ENCODE measurements at places on chromosomes 3 and 15.
A peak's percentile ranks its signal among the peaks of the same experiment; 100 is the strongest.

GRCh38 chr3:59321881-59322540 is 272.2 kb upstream of the CFAP20DC start:
- DNase-seq: no peak

DNA sequence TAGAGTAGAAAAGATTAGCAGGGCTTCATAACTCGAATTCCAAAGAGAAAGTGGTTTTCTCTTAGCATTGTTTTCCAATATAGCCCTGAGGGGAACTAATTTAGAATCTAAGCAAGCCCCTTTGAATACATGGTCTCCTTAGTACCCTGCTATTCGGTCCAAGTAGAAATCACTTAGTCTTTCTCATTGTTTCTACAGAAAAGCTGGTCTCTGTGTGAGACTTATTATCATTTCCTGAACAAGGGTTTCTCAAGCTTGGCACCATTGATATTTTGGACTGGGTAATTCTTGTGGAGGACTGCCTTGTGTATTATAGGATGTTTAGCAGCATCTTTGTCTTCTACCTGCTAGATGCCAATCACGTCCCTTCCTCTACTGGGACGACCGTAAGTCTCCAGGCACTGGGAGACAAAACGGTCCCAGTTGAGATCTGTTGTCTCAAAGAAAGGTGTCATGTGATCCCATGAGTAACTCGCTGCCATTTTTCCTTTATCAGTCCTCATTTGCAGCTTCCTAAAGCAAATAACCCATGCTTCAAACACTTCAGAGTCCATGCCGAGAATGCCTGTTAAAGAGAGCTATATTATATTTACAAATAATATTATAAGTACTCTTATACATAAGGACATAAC is 230.7 kb upstream of the SLCO3A1 start:
- DNase-seq: no peak

DNA sequence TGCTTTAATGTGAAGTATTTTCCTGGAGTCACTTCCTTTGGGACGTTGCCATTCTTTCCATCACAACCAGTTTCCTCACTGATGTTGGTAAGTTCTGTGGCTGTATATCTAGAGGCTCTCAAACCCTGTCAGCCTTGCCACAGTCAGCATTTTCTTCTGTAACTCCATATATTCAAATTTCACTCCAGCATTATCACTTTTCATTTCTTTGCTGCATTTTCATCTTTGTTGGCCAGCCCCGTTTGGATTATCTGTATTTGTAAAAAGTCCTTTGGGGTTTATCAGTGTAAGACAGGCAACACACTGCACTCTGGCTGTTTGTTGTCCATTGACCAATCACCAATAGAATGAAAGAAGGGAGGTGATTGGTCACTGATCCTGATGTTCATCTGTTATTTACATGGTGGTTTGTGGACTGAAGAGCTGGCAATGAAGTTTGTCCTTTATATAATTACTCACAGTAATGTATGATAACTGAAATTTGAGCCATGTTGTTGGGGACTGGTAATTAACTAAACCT is 20.3 kb downstream of the GMPS start:
- DNase-seq: no peak

DNA sequence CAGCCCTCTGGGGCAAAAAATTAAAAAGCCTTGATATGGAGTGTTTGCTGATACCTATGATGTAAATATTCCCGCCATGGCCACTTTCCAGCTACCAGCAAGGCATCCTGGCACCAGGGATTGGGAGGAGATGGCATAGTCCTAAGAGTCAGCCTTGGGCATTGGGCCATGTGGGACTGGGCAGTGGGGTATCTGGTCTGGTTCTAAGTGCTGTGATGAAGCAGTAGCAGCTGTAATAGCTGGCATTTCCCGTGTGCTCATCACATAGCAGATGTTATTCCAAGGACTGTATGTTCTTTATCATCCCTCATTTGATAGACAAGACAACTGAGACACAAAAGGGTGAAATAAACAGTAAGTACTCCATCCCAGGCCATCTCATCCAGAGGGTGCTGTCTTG is 6.9 kb upstream of the SACM1L start:
- DNase-seq: no peak

- no peak for DNase-seq
Observed at GRCh38 chr3:115834068-115834467, 210.8 kb downstream of the GAP43 start.

GRCh38 chr3:47652142-47652541 is 73.5 kb upstream of the CSPG5 start:
- DNase-seq: peak; percentile 33

DNA sequence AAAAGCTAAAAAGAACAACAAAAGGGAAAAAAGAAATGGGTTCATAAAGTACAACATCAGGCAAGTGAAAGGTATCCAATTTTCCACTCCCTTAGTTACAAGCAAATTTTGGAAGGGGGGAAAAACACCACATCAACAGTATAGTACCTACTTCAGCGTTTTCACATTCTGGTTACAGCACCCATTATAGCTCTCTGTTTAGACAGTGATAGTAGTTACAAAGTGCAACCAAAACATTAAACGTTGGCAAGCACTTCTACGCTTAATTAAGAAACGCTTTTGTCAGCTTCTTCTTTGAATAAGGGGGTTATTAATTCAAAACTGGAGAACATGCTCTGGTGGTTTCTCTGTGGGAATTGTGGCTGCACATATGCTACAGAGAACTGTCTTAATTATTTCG is 180.2 kb downstream of the VPS13C start:
- no peak for DNase-seq

GRCh38 chr3:146187334-146187950 is 26.5 kb upstream of the PLOD2 start:
- DNase-seq: no peak

GRCh38 chr3:168877899-168878298 is 782.2 kb upstream of the GOLIM4 start:
- DNase-seq: no peak

DNA sequence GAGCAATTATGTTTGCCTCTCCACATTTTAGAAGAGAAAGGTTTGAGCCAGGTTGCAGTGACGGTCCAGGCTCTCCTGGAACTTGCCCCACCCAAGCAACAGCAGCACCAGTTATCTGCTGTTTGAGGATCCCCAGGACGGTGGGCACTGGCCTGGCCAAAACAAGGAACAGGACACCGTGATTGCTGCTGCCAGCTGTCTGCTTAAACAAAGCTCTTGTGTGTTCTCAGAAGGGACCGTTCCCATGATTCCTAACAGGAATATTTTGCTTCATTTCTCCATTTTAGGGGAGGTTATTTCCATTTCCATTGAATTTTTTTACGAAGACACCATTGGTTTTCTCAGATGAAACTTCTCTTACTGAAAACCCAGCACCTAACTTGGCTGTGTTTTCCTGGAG is 66.4 kb upstream of the RPL35A start:
- DNase-seq: no peak

- no peak for DNase-seq
Observed at GRCh38 chr3:172034786-172035685, 4.3 kb upstream of the FNDC3B start.

Data from NCI-H187 treated with DMSO at 0.1 percent for 48 hours (cell line).